Activated T-helper 2 cell treated with anti-CD3 and anti-CD28 coated beads, Interferon-gamma antibody, Interleukin-2, Interleukin-4, amounts not matched to agents 10 μg/mL and 5 μg/mL and 100 μg/mL, durations not matched to agents 14 hours and 24 hours and 36 hours (primary cell): ENCODE measurements at places on chromosomes 2 and 18. TPM values are rescaled to one million over a fixed set of nuclear protein-coding genes. Genes with fewer than 3 reads are reported as not detected.

- H3K4me3 ChIP-seq = peak within 1 kb of the TSS; percentile 97
- H3K4me1 ChIP-seq = peaks cover 45% of the 10 kb centered on the region
- peaks cover 10% of the 10 kb centered on the region for H3K36me3 ChIP-seq
- H3K27me3 ChIP-seq = no peaks in the 10 kb centered on the region
- peak; percentile 97 for DNase-seq
- H3K27ac ChIP-seq = peak within 1 kb of the TSS; percentile 93
These were observed at the start of gene PDE6D for GRCh38 chr2:231780909-231781797. TSS of gene PDE6D (minus strand) at chr2:231781282. CDS start at chr2:231781114, 168 bp downstream.

DNA sequence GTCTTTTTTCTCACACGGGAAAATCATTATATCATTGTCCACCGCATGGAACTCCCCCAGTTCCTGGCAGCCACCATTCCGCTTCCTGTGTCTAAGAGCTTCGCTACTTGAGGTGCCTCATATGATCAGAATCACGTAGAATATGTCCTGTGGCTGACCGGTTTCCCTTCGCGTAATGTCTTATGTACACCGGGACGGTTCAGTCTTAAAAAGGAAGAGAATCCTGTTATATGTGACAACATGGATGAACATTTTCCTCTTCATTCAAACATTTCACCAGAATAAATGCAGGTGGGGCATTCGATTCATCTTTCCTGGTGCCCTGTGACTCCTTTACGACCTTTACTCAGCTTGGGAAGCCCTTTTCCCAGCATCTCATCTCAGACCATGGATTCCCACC lies 131.7 kb upstream of the TWIST2 start:
- no peaks in the 10 kb centered on the region for H3K4me1 ChIP-seq
- H3K27ac ChIP-seq = no peak overlapping the region
- no peak overlapping the region for H3K4me3 ChIP-seq
- peaks cover 4% of the 10 kb centered on the region for H3K27me3 ChIP-seq
- no peak for DNase-seq

DNA sequence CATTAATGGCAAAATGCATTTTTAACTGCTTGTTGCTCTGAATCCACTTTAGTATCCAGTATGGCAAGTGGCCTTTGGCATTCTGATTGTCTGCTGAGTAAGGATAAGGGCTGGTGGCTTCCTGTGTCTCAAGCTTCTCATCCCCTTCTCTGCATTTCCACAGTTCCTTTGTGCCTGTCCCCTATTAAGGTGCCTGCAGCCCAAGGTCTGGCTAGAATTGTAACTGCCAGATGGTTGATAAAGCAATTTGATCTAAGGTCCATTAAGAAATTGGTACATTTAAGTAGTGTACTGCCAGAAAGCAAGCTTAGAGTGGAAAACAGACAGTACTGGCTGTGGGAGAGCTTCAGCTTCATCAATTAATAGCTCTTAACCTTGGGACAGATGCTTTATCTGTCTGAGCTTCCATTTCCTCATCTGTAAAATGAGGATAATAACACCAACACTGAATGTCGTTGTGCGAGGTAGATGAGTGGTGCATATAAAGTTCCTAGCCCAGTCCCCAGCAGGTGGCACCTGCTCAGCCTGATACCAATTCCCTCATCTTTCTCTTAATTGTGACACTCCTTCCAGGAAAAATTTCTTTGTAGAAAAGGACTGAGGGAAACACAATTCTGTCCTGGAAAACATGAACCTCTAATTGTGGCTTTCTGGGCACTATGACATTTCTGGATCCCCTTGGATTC lies 570.6 kb upstream of the GCFC2 start:
- no peak overlapping the region for H3K27ac ChIP-seq
- H3K4me1 ChIP-seq = no peaks in the 10 kb centered on the region
- no peak for DNase-seq
- no peaks in the 10 kb centered on the region for H3K36me3 ChIP-seq
- H3K4me3 ChIP-seq = no peak overlapping the region

GRCh38 chr2:145617906-145618305 lies 1098.0 kb upstream of the ZEB2 start:
- H3K4me3 ChIP-seq = no peak overlapping the region
- no peaks in the 10 kb centered on the region for H3K27me3 ChIP-seq
- H3K36me3 ChIP-seq = no peaks in the 10 kb centered on the region
- H3K4me1 ChIP-seq = no peaks in the 10 kb centered on the region

DNA sequence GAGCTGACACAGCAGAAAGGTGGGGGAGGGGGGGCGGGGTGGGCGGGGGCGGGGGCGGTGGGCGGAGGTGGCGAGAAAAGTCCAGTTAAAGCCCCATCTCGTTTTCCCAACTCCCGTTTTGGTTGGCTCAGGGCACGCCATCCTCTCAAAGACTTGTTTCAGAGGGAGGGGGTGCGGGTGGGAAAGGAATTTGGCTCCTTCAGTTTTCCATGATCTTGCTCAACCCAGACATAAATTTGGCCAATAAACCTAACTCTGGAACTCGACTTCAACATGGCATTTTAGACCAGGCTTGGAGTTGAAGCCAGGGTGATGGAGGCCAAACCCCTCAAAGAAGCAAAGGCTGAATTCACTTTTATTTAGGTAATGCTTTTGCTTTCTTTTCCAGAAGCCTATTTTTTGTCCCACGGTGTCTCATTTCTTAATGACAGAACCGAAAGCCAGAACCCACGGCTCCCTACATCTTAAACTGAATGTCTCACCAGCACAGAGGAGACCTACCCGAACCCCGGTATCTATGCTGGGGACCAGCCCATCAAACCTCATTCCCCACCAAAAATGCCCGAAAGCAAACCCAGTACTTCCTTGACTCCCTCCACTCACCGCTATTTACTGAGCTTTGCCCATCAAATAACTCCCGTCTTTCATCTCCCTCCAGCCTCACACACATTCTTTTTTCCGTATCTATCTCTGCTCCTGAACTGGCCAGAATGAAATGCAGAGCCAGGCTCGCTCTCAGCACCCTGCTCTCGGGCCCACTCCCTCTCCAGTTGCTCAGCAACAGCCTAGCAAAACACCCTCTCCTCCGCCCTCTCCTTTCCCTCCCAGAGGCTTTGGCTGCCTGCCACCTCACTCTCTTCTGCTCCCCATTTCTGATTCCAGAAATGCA lies 4.3 kb downstream of the IGFBP5 start:
- H3K4me3 ChIP-seq = peak overlapping the region; percentile 11
- no peak overlapping the region for H3K27ac ChIP-seq
- peaks cover 58% of the 10 kb centered on the region for H3K27me3 ChIP-seq
- DNase-seq = no peak

HOXD4 gene
- total RNA-seq = not detected in 2 replicates

SGO2 gene
- 30.3 and 32.3 TPM in 2 replicates for total RNA-seq

LBX2 gene
- total RNA-seq = 1.6 and 2.2 TPM in 2 replicates

RAB27B gene
- total RNA-seq = 0.75 and 0.92 TPM in 2 replicates

CYP26B1 gene
- not detected in 2 replicates for total RNA-seq

TYMS gene
- total RNA-seq = 272 and 273 TPM in 2 replicates

TDRD15 gene
- total RNA-seq = not detected in 2 replicates

MAP3K19 gene
- total RNA-seq = not detected in 2 replicates

SEC11C gene
- total RNA-seq = 198 and 208 TPM in 2 replicates
